ENCODE measurements at places on chromosomes 11 and 22.

- DNase-seq, result no peak
Observed at GRCh38 chr22:38353142-38353629, 36.0 kb upstream of the CSNK1E start.

GRCh38 chr11:101576456-101576855 lies 7.4 kb downstream of the TRPC6 start:
- no peak for DNase-seq

- DNase-seq, result no peak
Observed at GRCh38 chr11:5611627-5612026, 13.2 kb upstream of the TRIM34 start.

DNA sequence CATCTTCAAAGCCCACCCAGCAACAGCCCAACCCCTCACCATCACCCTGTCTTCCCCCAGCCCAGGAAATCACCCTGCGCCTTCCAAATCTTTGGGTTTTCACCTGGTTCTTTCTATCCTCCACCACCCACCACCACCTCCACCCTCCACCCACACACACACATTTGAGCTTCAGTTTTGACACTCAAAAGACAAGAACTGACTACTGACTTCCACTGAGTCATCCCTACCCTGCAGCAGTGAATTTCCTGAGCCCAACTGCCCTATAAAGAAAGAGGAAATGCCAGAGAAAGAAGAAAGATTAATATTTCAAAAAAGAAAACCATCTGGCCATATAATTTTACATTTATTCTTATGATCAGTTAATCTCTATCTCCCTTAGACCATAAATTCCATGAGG lies 137.5 kb downstream of the CHST1 start:
- no peak for DNase-seq

DNA sequence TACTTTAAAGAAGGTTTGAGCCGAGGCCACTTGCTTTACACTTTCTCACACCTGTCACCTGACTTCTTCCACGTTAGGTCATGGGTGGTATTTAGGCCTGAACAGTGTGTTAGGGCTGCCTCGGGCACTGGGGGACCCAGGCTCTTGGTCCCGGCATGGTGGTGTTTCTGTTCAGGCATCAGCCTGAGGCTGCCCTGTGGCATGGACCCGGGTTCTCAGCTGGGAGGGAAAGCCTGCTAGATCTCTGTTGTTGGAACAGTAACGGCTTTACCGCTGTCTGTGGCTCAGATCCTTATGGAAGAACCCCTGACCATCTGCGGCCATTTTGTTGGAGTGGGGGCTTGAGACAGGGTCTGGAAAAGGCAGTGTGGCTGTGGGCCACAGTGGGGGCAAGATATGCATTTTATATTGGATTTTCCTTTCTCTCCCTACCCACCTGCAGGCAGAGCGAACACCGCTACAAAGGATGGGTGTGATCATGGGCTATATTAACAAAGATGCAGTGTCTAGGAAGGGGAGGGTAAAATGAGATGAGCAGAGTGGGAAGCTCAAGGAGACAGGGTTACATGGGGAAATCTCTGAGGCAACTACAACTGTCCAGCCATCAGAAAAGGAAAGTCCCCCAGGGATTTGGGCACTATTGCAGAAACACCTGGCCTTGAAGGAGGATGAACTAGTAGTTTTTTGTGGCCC lies 1.6 kb upstream of the KCNJ11 start:
- no peak for DNase-seq

DNA sequence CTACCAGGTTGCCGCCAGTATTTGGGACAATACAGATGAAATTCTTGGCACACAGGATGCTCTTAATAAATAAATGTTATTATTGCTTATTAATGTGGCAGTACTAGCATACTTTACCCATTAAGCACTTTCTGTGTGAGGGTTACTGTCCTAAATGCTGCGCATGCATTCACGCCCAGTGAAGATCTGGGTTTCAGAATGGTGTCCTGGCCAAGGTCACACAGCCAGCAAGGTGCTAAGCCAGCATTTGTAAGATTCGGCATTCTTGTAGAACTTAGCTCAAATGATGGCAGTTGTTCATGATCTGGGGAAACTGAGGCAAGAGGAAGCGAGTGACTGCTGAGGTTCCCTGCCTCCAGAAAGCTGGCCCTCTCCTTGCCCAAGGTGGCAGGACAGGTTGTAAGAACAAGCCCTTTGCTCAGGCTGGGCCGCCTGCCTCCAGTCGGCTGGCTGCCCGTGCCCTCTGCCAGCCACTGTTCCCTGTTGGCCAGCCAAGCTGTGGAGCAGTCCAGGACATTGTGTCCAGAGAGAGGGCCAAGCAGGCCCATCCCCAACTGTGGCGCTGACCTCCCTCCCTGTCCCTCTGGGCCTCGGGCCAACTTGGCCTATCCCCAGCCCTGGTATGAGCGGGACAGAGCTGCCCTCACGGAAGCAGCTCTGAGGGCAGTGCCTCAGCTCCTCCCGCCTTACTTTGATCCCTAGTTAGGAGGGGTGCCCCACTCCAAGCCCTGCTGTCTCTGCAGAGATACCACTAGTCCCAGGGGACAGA lies 28.8 kb downstream of the TOB2 start:
- peak; percentile 74 for DNase-seq

- no peak for DNase-seq
Observed at GRCh38 chr22:24271386-24271854, 789 bp downstream of the SPECC1L start.

DNA sequence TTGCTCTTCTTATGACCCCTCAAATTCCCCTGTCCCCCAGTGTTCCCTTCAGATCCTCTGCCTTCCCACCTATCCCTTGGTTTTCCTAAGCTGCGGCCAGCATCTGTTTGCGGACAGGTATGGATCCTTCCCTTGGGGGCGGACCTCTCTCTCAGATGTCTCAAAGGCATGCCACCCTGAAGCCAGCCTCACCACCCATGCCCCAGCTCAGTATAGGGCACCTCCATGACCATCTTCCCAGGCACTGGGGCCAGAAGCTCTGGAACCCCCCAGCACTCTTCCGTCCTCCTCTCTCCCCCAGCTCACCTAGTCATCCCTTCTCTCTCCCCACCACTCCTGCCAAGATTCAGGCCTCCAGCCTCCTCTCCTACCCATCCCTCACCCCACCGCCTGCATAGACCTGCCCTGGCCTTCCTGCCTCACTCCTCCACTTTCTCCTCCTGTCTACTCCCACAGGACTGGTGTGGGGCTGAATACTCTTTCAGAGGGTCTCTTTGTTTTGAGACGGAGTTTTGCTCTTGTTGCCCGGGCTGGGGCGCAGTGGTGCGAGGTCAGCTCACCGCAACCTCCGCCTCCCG lies 2.2 kb downstream of the LRRC75B start:
- DNase-seq, result no peak

DNA sequence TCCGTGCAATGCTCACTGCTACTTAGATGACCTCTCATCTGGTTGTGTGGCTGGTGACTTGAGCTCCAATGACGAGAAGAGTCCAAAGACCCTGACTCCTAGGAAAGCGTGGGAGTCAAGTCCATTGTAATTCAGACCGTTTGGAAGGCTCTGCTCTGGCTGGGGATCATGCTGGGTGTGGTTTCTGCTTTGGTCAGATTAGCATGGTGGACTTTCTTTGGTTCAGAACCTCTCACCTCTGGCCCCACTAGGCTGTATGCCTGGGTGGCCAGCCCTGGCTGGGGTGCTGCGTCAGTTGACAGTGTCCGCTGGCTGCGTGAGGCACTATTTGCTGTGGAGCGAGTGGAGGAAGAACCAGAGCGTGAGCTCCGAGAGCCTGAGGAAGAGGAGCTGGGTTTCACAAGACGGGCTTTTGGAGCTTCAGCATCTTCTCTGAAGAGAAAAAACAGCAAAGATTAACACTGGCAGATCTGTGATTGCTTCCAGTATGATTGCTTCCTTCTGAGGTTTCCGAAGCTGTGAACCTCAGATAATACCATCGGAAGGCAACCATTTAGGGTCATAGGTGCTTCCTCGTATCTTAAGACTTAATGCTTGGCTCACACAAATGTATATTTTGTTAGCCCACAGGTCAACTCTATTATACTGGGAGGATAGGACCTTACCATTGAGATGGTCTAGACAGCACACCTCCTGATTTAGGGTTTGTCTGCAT lies 11.6 kb upstream of the HSPA8 start:
- DNase-seq, result no peak

DNA sequence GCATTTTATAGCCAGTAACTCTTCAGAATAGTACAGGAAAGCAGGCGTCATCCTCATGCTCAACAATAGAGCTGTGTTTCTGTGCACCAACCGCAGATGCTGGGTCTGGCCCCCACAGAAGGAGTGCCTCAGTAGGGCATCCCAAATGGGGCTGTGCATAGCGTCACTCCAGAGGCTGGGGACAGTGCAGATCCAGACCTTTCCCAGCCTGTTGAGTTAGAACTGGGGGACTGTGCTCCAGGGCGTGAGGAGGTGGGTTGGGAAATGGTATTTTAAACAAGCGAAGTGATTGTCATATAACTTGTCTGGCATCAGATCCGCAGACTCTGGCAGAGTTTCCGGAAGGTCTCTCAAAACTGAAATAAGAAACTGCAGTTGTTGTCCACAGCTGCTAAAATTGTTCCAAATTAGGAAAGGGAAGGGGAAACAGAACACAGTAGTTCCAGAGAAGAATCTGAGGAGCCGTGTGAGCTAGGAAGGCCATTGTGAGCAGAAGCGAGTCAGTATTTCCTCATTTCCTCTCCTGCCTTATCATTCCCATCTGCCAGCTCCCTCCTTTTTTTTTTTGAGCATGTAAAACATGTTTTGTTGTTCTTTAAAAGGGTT lies 52.2 kb downstream of the JAM3 start:
- DNase-seq, result peak; percentile 75

DNA sequence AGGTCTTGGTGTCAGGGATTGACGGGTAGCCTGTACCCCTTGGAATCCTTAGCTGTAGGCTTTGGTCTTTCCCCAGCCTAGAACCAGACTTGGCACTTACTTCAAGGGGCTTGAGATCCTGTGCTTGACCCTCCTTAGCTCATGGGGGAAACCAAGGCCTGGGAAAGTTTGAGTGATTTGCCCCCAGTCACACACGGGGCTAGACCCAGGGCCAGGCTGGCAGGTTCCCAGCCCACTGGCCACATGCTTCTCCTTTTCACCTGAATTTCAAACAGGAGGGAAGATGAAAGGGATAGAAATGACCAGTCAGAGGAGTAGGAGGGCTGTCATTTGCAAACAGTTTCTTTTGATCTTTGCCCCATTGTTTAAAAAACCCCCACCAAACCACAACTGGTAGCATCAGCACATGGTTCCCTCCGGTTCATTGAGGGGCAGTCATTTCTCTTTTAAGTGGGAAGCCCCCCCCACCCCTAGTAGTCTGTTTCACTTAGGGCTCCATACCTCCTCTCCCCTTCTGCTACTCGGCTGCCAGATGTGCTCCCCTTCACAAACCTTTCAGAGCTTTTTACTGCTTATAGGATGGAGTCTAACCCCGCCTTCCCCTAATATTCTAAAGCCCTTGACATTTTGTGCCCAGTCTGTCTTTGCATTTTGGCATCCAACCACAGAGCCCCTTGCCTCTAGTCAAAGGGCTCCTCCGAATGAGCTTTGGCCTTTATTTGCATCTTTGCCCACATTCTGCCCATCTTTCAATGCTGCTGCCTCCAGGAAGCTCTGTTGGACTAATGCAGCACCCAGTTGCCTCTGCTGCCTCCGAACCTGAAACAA lies 37.6 kb downstream of the ZNRF3 start:
- no peak for DNase-seq

GRCh38 chr11:43555816-43556611 lies 124.5 kb upstream of the HSD17B12 start:
- peak; percentile 57 for DNase-seq

DNA sequence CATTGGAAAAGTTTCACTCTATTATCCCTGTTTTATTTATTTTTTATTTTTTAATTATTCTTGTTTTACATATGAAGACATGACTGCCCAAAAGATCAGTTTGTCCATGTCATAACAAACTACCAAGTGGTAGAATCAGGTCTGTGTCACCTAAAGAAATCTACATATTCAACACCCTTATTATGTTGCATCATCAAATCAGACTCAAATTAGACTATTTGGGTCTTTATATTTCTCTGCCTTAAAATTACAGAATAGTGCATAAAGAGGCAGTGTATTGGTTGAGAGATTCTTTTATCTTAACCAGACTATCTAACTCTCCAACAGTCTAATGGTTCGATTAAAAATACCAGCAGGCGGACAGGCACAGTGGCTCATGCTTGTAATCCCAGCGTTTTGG lies 18.5 kb upstream of the ATP5MG start:
- DNase-seq, result no peak

DNA sequence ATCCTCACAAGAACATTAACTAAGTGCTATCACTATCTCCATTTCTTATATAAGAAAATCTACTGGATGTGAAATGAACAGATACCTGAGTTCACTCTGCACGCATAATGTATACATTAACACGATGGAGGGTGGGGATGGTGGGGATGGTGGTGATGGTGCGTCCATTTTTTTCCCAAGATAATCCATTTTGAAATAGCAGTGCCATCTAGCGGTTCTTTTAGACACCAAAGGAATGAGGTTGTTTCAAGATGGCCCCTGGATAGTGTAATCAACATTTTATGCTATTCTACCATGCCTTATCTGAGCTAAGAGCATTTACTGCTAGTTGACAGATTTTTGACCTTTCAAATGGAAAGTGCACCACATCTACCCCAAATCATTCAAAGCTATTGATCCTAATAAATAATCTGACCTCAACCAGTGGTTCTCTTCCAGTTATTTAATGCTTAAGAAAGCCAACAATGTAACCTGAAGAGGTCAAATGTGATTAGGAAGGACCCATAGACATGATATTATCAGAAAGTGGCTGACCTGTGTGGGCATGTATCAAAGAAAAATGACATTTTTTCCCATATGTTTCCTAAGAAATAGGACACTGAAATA lies 714.7 kb upstream of the TENM4 start:
- no peak for DNase-seq

- no peak for DNase-seq
Observed at GRCh38 chr22:29351891-29352290, 36.4 kb upstream of the RASL10A start.

- DNase-seq, result no peak
Observed at GRCh38 chr22:49328630-49329405, 498.9 kb downstream of the BRD1 start.

GRCh38 chr11:76758311-76758710 lies 24.8 kb upstream of the TSKU start:
- DNase-seq, result no peak

DNA sequence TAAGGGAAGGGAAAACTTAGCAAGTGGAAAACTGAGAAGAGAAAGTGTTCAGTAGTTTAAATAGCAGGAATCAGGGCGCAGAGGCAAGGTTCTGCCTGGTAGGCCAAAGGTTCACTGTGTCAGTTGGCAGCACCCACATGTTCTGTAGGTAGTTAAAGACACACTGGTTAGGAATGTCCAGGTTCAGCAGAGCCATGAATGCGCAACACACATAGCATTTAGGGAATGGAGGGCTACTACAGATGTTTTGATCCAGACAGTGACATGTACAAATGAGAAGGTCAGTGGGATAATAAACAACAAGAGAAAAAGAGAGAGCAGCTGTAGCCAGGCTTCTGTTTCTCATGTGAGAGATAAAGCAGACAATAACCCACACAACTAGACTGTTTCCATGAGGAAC lies 56.2 kb upstream of the ARHGAP42 start:
- no peak for DNase-seq

- no peak for DNase-seq
Observed at GRCh38 chr11:27357250-27357649, 5.8 kb downstream of the CCDC34 start.

GRCh38 chr22:19801340-19802000 lies 40.9 kb downstream of the TBX1 start:
- no peak for DNase-seq

- DNase-seq, result no peak
Observed at GRCh38 chr11:8730697-8731020, 48.1 kb downstream of the RPL27A start.
